Effector CD4-positive, alpha-beta T cell (primary cell): ENCODE measurements at places on chromosomes 11 and 22.
A peak's percentile ranks its signal among the peaks of the same experiment; 100 is the strongest.

DNA sequence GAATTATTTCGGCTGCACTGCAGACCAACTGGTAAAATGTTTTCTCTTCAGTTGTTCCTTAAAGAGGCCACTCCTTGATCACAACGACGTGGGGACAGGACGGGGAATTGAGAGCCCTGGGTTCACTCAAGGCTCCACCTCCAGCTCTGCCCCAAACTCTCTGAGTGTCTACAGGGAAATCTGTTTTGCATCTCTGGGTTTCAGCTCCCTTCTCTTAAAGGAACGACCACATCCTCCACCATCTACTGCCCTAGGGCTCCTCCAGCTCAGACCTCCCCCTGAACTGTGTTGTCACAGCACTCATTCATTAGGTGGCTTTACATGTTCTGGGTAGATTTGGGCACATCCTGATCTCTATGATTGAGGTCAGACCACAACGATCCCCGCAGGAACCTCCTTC is 5.1 kb upstream of the PPFIA1 start:
- DNase-seq, result no peak

DNA sequence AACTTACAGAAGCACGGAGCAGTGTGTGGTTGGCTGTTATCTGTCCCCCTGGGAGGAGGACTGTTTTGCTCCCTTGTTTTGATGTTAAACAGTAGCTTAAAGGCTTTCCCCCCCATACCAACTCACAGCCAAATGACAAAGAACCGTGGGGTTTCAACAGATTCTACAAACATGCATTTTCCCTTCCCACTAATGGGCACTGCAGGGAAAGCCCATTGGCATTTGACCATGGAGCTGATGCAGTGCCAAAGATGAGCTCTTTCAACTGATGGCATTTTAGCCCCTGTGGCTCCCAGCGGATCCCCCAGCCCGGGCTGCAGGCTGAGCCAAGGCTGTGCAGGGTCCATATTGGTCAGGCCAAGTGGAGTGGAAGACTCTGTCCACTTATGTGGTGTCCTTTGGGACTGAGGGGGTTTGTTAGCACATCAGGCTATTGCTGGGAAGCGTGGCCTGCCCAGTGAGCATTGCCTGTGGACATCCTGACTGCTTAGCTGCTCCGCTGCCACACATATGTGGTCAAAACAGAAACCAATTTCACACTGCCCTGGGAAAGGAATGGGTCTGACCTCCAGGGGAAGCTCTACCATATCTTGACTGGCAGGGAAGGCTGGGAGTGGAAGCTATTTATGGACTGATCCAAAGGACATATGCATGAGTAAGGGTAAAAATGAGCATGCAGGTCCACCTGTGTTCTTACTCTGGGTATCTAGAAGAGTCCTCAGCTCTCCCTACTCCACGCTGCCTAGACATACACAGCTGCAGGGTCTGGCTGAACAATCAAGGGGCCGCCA is 116.4 kb upstream of the PARVA start:
- DNase-seq, result no peak

DNA sequence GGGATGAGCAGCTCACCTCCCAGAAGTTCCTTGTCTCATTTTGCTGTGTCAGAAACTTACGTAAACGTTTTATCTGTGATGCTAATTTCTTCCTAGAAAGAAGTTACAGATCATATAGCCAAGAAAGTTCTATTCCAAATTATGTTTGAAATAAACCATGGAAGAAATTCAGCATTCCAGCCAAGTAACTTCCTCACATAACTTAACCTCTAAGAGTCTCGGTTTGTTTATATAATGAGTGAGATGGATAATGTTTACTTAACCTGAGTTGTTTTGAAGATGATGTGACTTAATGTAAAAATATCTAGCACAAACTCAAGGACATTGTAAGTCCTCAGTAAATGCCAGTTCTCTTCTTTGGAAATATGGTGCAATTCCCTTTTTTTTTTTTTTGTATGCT is 8.9 kb upstream of the MUC15 start:
- DNase-seq, result no peak

DNA sequence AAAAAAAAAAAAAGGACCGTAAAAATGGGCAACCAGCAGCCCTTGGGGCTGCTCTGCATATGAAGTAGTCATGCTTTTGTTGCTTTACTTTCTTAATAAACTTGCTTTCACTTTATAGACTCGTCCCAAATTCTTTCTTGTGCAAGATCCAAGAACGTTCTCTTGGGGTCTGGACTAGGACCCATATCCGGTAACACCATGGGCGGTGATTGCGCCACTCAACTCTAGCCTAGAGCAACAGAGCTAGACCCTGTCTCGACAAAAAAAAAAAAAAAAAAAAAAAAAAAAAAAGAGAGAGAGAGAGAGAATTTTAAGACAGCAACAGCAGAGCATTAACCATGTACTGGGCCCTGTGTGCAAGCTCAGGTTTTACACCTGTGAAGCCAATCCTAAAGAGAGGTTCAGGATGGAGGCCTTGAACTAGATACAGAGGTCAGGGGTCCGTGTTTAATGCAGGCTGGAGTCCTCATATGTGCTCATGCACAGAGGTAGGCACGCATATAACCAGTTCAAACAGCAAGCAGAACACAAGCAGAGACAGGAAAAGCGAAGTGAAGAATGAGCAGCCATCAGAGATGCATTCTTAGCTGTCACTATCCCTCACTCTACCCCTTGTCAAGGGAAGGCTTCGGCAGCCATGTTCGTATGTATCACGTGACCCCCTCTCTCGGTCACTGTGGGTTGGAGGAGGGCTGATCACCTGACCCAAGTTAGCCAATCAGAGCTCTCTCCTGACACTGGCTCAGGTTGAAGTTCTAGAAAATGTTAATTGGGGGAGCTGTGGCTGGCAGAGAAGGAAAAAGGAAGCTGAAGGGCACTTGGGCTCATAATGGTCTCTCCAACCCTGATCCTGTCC is 16.7 kb upstream of the SYT12 start:
- DNase-seq, result no peak

GRCh38 chr11:12723421-12724300 is 49.4 kb downstream of the TEAD1 start:
- DNase-seq, result no peak

GRCh38 chr22:41656556-41656955 is 32.1 kb downstream of the SNU13 start:
- DNase-seq, result no peak

DNA sequence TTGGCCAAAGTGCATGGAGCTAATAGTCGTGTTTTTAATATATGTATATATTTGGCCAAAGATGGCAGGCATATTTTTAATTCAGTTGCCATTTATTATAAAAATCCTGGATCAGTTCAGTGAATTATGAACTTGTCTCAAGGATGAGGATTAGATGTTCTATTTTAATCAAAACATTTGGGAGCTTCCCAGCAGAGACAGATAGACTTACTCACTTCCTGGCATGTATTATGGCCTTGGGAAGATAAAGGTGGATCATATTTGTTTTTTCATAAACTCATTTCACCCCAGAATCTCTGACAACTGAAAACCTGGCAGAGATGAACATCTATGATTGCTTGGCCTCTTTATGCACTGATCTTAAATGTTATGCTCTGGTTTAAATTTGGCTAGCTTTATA is 148.8 kb downstream of the NCAM1 start:
- no peak for DNase-seq

DNA sequence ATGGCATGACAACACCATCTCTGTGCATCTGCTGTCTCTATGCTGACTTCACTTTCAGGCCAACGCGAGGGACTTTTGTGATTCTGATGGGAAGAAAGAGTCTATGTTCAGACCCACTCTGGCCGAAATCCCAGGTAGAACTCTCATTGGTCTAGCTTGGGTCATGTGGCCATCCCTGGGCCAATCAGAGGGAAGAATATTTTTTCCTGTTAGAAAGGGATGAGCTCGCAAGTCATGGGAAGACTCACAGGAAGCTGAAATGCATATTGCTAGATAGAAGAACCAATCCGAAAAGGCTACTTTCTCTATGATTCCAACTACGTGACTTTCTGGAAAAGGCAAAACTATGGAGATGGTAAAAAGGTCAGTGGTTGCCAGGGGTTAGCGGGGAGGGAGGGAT is 56.0 kb upstream of the LINC01488 start:
- DNase-seq, result no peak

DNA sequence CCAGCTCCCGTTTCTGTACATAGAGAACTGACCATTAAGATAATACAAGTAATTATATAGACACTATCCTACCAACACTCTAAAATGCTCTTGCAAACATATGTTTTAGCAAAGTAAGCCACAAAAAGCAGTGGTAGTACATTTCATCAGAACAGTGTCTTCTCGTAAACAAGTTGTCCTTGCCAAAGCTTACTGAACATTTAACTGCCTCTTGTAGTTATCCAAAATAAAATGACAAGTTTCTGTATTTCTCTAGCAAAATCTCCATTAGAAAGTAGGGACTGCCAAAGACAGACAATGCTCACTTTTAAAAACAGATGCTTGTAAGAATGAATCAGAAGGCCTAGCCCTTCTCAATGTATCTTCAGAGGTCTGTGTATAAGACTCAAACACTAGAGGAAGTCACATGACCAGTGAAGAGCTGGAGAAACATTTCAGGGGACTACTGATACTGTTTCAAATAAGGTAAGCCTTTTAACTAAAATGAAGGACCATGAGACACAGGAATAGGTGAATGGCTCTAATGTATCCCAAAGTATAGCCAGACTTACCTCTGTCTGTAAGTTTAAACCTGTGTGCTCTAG is 7.8 kb upstream of the ZC3H12C start:
- DNase-seq, result no peak

GRCh38 chr22:49136041-49136815 is 691.4 kb downstream of the BRD1 start:
- no peak for DNase-seq

GRCh38 chr11:88692306-88693086 is 355.0 kb upstream of the CTSC start:
- no peak for DNase-seq

GRCh38 chr22:22955866-22956535 is 68.4 kb downstream of the IGLL5 start:
- peak; percentile 65 for DNase-seq

DNA sequence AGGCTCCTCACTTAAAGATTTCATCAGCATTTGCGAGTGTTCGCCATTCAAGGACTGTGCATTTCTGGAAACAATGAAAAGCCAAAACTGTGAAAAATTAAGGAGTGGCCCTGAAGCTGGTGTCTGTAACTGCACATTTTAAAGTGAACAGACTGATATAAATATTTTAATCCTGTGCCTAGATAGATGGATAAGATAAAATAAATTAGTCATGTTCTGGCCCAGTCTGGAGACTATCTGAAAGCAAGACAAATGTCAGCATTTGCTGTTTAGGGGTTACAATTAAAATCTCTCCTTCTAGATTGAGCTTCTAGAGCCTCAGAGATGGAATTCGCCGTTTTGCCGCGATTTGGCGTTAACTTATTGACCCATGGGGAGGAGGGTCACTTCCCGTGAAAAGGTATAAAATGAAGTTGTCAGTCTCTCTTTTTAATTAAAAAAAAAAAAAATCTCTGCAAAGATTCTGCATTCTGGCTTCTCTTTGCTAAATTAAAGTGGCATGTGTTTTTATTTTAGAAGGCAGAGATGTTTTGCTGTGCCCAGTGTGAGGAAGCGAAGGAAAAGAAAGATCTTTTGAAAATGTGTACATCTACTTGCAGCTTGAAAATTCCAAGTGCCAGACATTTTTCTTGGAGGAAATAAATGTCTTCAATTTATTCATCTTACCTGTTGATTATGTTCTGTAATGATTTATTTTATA is 79.7 kb upstream of the WNT7B start:
- no peak for DNase-seq

DNA sequence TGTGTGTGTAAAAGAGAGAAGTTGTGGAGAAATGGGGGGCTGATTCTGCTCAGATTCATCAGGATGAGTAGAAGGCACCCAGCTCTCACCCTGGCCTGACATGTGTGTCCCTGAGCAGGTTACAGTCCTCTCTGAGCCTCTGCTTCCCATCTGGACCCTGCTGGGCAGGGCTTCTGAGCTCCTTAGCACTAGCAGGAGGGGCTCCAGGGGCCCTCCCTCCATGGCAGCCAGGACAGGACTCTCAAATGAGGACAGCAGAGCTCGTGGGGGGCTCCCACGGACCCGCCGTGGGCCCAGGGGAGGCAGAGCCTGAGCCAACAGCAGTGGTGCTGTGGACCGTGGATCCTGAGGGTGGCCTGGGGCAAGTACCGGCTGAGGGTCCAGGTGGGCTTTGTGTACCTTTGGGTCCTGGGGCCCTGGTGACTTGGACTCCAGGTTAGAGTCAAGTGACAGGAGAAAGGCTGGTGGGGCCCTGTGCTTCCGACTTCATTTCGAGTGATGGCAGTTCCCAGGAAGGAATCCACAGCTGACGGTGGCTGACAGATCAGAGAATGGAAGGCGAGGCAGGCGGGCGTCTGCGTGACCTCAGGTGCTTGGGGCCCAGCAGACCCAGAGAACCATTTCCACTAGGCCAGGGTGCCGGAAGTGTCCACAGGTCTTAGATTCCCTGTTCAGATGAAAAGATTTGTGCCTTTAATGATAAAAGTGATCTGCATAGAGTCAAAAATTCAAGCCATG is 21.9 kb downstream of the NEAT1 start:
- no peak for DNase-seq

GRCh38 chr11:114230031-114230704 is 66.0 kb upstream of the NNMT start:
- DNase-seq, result no peak
